ENCODE measurements at places on chromosomes 4 and X.

DNA sequence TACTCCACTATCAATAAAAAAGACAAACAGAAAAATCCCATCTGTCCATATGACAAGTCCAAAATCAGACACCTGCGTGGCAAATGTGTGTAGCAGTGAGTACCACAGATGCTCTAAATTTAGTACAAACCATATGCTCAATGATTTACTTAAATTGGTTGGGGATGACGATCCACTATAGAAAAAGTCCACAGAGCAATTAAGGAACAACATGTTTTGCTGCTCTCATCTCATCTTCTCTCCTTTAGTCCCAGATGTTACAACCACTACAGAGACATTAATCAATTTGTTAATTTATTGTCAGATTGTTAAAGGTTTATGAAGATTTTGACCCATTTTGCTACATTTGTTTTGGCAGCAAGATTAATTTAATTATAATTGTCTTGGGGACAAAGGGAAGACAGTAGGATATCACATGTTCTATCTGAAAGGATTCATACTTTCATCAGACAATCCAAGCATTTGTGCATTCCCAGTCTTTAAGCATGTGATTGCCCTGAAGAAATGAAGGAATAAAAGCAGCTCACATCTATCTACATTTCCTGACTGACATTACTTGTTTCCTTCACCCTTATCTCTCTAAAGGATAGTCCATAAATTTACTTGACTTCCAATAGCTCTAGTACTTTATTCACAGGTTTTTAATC lies 2268.1 kb downstream of the PCDH7 start:
- no peak for DNase-seq

DNA sequence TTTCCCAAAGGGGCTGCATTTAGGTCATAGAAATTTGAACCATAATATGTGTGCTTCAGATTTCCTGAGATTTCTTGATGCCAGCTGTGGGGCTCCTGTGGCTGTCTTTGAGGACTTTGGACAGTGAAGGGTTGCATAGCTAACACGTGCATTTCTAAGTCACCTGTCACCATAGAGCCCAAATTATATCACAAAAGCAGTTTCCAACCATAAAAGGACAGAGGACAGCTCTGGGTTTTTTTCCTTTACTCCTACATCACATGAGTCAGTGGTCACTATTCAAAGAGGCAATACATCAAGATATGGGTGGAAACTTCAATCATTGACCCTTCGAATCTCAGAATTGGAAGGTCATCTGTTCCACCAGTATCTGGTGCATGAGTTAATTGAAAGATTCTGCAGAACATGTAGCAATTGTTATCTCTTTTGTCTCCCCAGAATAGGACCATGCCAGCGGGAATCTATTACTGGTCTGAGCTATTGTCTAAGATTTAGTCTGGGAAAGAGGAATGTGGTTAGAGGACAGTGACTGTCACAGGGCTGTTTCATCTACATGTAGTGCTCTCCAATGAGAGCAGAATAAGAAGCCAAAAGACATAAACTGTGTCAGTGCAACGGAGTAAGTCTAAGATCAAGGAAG lies 133.5 kb downstream of the AASDH start:
- no peak for DNase-seq

DNA sequence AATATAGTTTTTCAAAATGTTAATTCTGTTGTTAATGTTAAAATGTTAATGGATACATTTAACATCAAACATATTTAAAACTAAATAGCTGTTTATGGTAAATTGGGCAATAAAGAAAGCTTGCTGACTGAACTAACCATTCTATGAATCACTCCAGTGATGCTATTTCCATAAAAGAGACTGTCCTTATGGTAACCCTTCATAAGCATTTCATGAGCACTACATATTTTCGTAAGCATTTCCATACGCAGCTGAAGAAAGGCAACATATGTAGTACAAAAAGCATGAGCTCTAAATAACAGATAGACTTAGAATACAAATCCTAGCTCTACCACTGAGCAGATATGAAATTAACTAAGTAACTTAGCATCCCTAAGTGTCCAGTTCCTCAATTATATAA lies 188.9 kb downstream of the COL25A1 start:
- DNase-seq: no peak

- no peak for DNase-seq
Observed at GRCh38 chr4:55008166-55009056, 117.0 kb downstream of the KDR start.

DNA sequence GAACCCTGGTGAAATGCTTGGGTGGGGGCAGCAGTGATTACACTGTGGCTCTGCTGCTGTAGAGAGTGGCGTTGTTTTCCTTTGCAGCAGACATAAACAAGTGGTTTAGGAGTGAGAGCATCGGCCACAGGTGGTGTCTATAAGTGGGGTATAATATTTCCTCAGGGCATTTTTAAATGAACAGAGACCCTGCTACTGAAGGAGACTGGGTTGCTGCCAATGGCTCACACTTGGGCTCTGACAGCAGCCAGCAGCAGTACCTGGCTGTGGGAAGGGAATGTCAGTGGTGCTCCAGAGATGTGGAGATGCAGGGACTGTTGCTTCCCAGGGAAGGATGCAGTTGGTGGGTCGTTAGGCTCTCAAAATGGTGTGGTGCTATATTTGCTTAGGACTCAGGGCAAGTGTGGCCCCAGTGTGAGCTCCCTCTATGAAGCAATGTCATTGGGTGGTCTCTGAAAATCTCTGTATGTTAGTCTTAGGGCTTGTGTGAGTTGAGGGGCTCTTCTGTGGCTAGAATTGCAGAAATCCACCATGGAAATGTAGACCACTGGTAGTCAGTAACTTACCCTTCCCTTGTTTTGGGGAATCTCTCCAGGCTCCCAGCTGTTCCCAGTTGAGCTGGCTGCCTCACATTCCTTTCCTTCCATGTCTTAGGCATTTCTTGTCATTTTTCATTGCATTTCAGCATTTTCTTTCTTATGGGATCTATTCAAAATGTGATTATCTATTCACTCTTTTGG lies 1023.0 kb upstream of the GRID2 start:
- DNase-seq: no peak

GRCh38 chr4:128951316-128951715 lies 141.8 kb downstream of the JADE1 start:
- DNase-seq: no peak

DNA sequence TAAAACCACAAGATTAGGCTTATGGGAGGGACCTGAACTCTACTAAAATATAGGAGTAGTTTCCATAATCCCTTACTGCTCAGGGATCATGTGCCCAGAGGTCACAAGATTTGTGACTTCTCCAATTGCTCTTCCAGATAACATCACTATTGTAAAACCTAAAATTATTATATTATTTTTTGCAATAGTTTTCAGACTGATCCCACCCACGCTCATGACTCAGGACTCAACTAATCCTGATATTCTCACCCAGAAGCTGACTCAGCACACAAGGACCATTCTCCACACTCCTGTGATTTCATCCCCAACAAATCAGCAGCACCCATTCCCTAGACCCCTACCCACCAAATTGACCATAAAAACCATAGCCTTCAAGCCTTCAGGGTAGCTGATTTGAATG lies 24.0 kb upstream of the RPL34 start:
- DNase-seq: no peak

- DNase-seq: no peak
Observed at GRCh38 chr4:13244444-13244843, 239.7 kb downstream of the RAB28 start.

- DNase-seq: no peak
Observed at GRCh38 chr4:39908284-39908683, 69.4 kb downstream of the PDS5A start.

- DNase-seq: no peak
Observed at GRCh38 chrX:38881727-38882126, 80.5 kb downstream of the MID1IP1 start.

DNA sequence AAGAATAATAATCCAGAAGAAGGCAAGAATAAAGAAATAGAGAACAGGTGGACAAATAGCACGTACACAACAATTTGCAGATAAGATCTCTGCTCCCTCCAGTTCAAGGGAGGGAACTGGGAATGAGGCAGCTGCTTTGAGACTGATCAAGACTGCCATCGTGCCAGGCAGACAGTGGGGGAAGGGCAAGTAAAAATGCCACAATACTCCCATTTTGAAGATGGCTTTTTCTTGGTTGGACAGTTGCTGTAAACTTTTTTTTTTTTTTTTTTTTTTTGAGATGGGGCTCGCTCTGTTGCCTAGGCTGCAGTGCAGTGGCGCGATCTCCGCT lies 17.2 kb downstream of the USP11 start:
- no peak for DNase-seq

DNA sequence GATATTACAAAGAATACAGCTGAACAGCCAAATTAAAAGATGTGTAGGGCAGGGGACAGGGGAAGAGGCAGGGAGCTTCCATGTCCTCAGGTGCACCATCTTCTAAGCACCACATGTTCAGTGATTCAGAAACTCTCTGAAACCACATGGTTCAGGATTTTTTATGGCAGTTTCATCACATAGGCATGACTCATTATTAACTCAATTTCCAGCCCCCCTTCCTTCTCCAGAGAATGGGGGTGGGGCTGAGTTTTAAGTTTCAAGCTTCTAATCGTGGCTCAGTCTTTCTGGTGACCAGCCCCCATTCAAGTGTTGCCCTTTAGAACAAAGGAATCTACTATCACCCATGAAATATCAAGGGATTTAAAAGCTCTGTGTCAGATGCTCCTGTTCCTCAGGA lies 317.8 kb upstream of the GALNT7 start:
- no peak for DNase-seq

DNA sequence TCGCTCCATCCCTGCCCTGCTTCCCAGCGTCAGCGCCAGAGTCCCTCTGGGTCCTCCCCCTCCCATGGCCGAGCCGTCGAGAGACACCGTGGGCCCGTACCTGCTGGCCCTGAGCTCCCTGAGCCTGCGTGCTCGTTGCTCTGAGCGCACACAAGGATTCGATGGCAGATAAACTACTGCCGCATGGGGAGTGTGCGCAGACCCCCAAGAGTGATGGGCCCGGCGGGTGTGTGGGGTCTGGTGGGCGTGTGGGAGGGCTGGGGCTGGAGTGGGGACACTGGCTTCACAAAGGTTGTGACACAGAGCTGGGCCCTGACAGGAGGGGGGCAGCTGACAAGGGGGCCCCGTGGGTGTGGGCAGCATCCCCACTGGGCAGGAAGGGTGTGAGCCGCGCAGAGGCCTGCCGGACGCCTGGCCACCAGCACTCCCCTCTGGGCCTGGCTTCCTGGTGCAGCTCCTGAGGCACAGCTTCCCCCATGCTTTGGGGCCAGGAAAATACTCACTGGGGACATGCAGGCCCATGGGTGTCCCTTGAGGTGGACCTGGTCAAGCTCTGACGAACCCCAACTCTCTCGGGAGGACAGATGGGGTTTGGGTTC lies 4.8 kb upstream of the RGS12 start:
- no peak for DNase-seq

GRCh38 chr4:148893095-148893494 lies 450.9 kb upstream of the NR3C2 start:
- DNase-seq: no peak

- DNase-seq: no peak
Observed at GRCh38 chr4:137794764-137795254, 262.5 kb upstream of the PCDH18 start.

DNA sequence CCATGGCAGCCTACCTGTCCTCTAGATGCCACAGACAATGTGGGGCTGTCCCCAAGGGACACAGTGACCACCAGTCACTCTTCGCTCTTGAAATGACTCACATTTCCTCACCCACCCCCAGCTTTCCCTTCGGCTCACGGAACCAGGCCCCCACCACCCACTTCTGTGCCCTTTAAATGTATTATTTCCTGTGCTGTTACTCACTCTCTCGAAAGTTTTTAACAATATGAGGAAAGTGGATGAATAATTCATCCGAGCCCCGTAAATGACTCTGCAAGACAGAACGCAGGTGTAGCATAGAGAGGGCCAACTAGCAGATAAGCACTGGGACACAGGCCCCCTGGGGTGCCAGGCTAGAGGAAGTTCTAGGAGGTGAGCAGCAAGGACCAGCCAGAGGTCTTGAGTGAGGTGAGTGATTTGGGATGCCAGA lies 179.5 kb upstream of the TBL1X start:
- DNase-seq: no peak

DNA sequence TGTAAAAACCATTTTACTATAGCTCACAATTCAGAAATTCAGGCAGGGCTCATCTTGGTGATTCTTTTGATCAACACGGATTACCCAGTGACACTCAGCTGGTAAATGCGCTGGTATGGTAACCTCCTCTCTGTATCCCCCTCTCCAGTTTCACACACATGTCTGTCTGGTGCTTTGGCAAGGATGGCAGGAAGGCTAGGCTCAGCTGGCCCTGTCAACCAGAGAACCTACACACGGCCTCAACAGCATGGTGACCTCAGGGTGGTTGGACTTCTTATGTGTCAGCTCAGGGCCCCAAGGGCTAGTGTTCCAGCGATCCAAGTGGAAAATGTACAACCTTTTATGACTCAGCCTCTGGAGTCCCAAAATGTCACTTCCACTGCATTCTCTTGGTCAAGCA lies 55.7 kb upstream of the EOLA2 start:
- no peak for DNase-seq

GRCh38 chr4:158958489-158959270 lies 144.2 kb upstream of the RAPGEF2 start:
- DNase-seq: no peak

GRCh38 chr4:109121561-109121960 lies 180.9 kb downstream of the COL25A1 start:
- no peak for DNase-seq

GRCh38 chrX:47174376-47174775 lies 19.3 kb upstream of the UBA1 start:
- no peak for DNase-seq

GRCh38 chr4:109243871-109244270 lies 58.6 kb downstream of the COL25A1 start:
- no peak for DNase-seq

DNA sequence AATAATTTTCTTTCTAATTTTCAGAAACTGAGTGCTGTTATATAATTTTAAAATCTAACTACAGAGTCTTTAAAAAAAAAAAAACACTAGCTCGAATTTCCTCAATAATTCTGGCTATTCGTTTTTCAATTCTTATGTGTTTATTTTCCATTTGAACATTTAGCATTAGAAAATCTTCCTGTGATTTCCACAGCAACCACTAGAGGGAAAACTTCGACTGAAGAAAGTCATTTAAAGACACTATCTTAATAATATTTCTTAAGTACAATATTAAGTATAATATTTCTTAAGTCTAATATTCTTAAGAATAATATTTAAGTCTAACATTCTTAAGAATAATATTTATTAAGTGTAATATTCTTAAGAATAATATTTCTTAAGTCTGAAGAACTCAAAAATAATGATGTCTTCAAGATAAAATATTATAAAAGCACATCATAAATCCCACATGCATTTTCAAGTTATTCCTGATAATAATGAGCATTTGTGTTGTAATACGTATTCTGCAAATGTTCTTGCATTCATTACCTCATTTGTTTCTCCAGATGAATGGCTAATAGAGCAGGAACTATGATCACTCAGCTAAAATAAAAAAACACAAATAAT lies 118.4 kb upstream of the WDR17 start:
- no peak for DNase-seq
